ENCODE measurements at places on chromosomes 12 and 14.

DNA sequence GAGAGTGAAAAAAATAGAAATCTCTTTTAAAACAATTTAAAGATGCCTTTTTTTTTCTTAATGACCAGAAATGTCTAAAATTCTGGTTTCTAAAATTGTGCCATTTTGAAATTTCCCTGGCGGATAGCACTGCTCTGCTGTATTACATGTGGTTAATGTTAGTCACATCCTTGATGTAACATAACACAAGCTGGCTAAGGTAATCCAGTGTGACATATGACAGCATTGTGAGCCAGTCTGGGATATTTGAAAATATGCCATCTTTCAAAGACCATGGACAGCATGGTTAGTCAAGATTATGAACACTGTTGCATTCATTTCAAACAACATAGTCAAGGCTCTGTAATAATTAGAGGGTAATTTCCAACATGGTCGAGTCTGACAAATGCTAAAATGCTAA lies 133.2 kb downstream of the ALX1 start:
- DNase-seq = no peak

DNA sequence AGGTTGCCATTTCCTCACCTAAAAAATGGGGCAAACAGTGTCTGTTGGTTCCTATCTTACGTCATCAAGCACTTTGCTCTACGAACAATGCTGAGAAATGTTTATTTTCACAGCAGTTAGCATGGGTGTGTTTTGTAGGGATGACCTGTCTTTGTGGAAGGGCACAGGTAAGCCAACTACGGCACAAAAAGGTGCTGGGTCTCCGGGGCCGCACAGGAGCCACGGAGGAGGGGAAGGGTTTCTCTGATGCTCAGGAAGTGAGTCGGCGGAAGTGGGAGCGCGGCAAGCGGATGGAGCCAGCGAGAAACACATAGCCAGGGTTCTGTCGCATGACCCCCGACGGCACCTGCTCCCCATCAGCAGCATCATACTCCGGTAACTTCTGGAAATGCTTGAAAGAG lies 65.6 kb upstream of the TCL1B start:
- DNase-seq = no peak

DNA sequence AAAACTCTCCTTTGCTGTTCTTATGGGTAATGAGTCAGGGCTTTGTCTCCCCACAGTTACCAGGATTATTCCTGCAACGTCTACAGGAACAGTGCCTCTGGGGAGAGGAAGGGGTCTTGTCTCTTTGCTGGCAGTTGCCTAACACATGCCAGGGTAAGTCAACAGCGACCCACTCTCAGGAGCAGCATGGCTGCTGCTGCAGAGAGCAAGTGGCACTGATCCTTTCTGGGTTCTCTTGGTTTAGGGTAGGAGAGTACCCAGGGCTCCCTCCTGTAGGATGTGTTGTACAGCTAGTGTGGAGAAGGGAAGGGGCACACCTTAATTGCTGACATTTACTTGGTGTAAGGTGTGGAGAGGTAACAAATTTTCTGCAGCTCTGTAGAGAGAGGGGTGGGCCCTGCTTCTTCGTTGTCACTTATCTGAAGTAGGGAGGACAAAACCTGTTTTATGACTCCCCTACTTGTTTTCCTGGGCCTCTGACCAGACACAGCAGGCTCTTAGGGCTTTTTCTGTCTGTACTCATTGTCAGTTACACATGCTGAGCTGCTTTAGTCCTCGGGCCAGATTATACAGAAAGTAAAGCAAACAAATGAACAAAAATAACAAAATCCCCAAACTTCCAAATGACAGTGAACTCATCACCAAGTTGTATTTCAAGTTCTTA lies 168.2 kb downstream of the ACSS3 start:
- DNase-seq = peak; percentile 14

GRCh38 chr12:95323212-95323611 lies 105.6 kb downstream of the VEZT start:
- no peak for DNase-seq

DNA sequence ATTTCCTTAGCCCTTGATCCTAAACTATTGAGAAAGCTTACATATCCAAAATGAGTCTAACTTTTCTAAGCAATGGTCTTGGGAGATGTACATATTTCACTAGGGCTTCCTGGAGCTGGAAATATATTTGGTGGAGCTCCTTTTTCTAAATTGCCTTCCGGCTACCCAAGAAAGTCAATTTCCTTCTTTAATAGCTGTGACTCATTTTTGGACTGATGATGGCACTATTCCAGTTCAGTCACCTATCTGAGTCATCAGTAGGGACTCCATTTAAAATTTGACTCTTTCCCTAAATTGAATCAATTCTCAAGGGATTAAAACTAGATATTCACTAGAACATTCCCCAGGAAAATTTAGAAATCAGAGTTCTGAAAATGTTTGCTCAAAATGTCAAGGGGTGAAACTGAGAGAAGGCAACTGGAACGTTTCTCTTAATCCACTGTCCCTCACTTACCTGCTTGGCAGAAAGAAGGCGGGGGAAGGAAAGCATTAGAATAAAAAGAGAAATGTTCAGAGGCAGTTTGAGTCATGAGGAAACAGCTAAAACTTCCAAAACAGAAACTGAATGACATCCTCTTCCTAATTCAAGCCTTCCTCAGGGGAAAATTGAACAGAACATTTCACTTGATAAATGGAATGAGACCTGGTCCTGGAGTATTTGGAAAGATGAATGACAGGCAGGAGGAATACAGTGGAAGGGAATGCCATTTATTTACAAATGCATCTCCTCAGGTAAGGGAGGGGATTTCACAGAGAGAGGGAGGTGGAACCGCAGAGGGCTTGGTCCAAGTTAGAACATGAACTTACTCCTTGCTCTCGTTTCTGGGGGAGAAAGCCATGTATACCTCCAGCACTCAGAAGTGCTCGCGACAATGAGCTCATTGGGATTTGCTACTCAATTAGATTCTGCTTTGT lies 91.2 kb downstream of the RGS6 start:
- DNase-seq = no peak

DNA sequence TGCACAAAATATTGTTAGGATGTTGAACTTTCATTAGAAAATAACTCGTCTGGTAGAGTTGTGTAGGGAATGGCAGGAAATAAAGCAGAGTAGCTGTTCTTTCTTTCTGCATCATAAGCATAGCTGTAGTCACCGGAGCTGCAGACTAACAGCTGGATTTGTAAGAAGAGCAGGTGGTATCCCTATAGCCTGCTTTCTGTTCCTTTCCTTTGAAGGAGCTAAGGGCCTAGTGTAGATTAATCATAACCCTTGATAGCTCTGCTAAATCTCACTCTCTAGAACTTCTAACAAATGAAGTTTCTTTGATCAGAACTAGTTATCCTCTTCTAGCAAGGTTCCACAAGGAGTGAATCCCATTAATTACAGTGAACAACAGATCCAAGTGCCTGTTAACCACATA lies 3.5 kb downstream of the LMO3 start:
- peak; percentile 38 for DNase-seq

GRCh38 chr14:104712881-104713734 lies 10.9 kb upstream of the ADSS1 start:
- DNase-seq = no peak

- no peak for DNase-seq
Measured at GRCh38 chr12:132546647-132547046, 56.7 kb downstream of the FBRSL1 start.

DNA sequence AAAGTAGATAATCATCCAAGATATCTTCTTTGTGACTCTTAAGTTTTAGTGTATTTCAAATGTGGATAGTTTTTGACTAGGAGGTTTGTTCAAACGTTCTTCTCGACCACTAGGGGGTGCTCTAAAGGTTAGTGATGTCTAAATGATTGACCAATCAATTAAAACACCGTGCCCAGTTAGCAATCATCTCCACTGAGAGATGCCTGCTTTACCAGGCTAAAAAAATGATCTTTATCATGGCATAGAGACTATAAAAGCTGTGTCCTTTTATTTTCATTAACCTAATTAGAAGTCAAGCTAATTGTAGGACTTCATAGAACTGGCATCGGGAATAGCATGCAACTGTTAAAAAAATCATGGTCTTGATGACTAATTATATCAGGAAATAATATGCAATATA lies 153.9 kb downstream of the PRKCH start:
- DNase-seq = no peak

GRCh38 chr14:99625476-99625875 lies 19.5 kb upstream of the HHIPL1 start:
- DNase-seq = no peak

- DNase-seq = peak; percentile 85
Measured at GRCh38 chr14:69151458-69152180, 1.3 kb downstream of the DCAF5 start.

DNA sequence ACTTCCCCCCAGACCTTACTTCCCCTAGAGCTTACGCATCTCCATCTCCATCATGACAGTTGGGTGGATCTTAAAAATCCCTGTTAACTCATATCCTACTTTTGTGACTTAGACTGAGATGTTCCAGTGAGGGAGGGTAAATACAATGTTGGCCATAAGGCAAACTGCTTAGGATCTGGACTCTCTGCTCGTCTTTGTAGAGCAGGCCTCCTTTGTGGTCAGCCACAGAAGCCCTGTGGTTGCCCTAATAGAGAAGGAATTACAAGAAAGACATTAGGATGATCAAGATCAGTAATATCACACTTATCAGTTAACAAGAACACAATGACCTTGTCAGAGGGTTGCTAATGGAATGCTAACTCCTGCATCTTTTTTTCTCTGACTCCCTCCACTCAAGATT lies 52.0 kb downstream of the TMEM132C start:
- no peak for DNase-seq

DNA sequence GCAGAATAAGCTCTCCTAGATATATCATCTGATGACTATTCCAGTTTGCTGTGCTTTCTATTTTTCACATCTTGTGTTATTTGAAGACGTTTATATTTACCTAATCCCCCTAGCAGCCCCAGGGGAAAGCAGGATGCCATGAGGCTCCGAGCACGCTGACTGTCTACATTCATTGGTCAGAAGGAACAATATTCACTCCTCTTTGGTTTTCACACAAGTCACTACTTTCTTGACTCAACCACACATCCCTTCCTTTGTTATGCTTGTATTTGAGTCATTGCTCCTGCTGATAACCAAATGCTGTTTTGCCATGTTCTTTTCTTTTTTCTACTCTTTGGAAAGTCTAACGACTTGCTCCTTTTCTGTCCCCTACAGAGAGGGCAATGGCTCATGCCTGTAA lies 86.5 kb upstream of the SLC38A2 start:
- no peak for DNase-seq

DNA sequence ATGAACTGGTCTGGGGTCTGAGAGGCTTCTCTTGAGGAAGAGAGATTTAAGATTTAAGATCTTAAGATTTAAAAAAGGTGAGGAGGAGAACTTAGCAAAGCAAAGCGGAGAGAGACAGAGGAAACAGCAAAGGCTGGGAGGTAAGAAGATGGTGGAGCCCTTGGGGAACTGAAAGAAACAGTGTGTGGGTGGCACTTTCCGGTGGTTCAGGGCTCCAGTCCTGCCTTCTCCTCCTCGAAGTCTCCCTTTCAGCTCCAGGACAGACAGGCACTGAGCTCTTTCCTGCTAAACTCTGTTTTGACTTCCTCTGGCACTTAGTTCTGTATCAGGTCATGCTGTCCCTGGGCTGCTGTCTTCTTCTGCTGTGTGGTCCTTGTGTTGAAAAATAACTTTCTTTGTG lies 298.7 kb upstream of the SRRM4 start:
- DNase-seq = no peak

DNA sequence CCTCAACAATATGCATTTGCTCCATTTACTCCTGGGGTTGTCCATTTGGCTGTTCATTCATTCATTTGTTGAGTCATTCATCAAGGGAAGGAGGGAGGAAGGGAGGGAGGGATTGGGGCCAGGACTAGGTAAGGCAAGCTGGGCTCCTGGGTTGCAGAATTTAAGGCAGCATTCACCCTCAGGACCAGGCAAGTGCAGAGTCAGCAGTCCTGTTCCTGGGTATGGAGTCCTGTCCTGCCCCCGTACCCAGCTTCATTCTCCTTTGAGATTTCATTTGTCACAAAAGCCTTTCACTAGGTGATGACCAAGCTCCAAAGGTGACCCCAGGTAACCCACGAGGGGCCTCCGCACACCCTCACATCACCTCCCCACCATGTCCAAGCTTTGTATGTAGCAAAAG lies 178.1 kb downstream of the CHST11 start:
- DNase-seq = no peak

DNA sequence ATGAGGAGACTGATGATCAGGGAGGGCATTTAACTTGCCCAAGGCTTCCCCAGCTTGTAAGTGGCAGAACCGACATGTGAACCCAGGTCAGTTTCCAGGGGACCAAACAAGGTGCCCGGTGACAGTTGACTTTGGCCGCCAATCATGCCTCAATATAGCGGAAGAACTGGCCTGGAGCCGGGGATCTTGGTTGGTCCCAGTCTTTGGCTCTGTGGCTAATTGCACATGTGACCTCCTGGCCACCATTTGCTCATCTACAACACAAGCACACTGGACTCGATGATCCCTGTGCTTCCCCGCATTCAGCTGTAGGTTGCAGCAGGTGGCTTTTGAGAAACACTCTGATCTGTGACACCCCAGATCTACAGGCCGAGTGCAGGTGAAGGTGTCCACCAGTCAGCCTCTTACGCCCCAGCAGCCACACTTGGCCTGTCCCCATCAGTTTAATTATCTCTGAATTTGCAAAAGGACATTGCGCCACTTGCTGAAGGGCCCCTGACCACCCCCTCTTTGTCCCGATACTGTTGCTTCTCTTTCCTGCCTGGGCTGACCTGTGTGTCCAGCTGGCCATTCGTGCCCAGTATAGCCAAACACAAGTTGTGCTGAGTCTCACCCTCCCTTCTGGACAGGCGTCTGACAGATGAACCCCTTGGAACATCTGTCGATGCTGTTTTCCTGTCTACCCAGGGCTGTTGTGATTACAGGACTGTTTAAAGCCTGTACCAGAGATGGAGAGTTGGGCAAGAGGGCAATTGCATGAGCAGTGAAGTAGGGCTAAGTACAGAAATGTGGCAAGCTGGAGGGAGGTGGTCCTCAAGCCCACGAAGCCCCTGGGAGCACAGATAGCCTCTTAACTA lies 14.1 kb downstream of the ACACB start:
- DNase-seq = no peak

DNA sequence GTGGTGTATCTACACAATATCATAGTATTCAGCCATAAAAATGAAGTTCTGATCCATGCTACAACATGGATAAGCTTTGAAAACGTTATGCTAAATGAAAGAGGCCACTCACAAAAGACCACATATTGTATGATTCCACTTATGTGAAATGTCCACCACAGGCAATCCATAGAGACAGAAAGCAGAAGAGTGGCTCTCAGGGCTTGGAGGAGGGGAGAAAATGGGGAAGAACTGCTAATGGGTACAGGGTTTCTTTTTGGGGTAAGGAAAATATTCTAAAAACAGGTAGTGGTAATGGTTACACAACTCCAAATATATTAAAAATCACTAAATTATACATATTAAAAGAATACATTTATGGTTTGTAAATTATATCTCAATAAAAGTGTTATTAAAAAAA lies 16.5 kb downstream of the SCNN1A start:
- no peak for DNase-seq

- DNase-seq = no peak
Measured at GRCh38 chr14:94868772-94869072, 98.8 kb upstream of the GSC start.

GRCh38 chr12:113007166-113007565 lies 28.8 kb downstream of the OAS2 start:
- DNase-seq = no peak

- DNase-seq = no peak
Measured at GRCh38 chr12:55727643-55728185, 1.1 kb downstream of the CD63 start.

GRCh38 chr12:80422550-80422949 lies 21.5 kb upstream of the PTPRQ start:
- DNase-seq = no peak
